Putamen (tissue), 1 donor: ENCODE measurements at places on chromosomes 4 and X.

DNA sequence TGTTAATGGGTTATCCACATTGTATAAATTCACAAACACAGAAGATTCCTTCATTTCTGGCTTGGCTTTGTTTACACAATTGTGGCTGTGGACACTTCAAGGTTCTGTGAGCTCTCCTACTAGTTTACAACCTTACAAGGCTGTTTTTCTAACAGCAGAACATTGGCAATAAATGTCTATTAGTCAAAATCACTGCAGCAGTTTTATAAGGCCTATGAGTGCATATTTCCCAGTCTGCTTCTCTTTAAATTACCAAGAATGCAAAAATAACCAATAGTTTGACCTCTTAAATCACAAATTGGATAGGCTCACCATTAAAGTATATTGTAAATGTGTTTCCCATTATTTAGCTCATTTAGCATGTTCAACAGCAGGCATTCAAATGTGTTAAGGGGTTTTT is 239.2 kb downstream of the DKK2 start:
- no peak for DNase-seq

- DNase-seq: no peak
These were observed 102.4 kb downstream of the SLIT2 start for GRCh38 chr4:20354120-20354519.

DNA sequence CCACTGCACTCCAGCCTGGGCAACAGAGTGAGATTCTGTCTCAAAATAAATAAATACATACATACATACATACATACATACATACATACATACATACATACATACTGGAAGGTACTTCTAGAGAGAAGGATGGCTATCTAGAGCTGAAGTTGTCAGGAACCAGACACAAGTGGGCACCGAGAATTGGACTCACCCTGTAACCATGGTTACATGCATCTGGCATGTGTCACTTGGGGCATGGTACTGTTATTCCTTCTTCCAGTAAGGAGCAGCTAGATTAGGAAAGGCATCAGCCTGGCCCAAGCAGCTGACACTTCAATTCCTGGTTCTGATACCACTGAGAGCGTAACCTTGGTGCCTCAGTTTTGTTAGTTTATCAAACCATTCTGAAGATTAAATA is 127.1 kb downstream of the SH3KBP1 start:
- DNase-seq: no peak

- no peak for DNase-seq
These were observed 12.8 kb downstream of the P2RY4 start for GRCh38 chrX:70247252-70247651.

DNA sequence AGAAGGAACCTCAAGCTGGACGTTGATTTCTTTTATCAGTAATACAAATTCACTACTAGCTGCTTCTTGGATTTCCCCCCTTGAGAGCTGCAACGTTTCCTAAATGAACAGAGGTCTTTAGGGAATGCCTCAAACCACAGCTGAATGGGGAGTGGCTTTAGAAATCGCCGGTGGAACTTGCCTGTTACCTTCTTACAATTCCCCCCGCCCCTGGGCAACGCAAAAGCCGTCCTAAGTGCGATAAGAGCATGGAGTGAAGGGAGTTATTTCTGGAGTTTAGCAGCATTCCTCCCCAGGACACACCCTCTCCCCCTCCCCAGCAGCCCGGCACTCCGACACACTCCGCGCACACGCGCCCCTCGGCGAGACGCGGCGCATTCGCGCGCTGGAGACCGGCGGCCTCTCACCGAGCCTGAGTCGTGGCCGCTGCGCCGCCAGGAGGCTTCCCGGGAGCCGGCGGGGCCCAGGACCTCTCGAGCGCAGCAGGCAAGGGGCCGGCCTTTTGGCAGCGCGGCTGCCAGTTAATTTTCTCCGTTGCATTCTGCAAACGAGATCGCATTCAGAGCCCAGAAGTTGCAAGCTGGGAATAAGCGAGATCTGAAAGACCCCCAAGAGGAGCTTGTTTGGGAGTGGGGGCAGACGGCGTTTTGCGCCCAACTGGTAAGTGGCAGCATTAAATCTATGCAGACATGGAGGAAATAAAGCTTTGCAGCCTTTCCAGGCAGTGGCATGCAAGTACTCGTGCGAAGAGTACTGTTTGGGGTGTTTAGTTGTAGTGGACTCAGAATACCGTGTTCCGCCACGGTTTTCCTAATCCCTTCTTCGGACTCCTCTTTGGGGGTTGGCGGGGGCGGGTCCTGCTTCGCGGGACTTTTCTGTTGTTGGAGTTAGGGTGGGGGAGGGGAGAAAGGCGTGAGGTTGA is 134.7 kb downstream of the PALLD start:
- no peak for DNase-seq

GRCh38 chr4:106695501-106696262 is 327.1 kb upstream of the GIMD1 start:
- DNase-seq: no peak

GRCh38 chr4:52551487-52551886 is 107.6 kb downstream of the USP46 start:
- no peak for DNase-seq

DNA sequence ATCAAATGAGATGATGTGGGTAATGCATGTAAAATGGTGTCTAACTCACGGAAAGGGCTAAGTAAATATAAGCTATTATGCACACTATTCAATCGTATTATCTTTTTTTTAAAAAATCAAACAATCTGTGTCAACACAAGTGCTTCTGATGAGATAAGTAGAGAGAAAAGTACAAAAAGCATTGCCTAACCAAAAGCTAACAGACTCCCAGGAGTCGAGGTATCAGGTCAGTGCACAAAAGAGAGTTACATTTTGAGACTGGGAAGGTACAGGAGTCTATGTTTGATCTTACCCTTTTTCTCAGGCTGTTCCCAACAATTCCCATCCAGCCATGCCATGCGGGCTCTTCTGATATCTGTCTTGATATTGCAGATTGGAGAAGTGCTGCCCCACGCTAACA is 203.3 kb upstream of the ZIC3 start:
- DNase-seq: no peak

GRCh38 chr4:1012034-1012739 is 761 bp downstream of the FGFRL1 start:
- DNase-seq: no peak

GRCh38 chr4:184747034-184747830 is 13.3 kb upstream of the CENPU start:
- no peak for DNase-seq

DNA sequence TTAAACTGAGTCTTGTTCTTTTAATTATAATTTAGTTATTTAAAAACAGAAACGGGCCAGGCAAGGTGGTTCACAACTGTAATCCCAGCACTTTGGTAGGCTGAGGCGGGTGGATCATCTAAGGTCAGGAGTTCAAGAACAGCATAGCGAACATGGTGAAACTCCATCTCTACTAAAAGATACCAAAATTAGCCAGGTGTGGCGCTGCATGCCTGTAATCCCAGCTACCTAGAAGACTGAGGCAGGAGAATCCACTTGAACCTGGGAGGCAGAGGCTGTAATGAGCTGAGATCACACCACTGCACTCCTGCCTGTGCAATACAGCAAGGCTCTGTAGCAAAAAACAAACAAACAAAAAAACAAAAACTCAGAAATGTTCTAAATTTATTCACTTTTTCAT is 852.9 kb downstream of the TECRL start:
- no peak for DNase-seq

DNA sequence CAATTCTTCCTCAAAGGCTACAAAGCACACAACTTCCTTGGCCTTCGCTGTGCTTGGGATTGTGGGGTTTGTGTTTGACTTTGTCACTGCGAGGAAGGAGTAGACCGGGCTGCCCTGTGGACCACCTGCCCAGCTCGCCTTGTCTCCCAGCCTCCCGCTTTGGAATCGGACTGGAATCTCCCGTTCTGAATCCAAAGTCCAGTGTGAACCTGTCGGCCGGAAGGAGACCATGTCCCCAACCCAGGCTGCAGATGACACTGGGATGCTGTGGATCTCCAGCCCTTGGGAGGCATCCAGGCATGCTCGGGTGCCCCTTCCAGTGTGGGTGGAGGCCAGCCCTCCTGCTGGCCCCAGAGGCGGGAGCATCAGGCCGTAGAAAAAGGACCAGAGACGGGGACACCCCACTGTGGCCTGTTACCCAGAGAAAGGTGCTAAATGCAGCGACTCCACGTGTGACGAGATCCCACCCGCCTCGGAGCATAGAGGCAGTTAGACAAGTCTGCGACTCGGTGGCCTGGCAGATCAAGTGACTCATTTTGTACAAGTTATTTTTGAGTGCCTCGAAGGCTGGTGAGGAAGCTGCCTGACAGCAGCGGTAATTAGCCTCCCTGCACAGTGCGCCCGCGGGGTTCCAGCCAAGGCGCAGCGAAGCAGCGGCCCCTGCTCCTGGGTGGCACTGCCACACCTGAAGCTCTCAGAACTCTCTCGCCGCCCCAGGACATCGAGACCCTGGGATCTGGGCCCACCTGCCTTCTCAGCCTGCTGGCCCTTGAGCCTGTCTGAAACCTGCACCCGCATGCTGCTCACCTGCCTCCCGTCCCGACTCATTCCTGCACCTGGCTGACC is 57.5 kb downstream of the ADRA2C start:
- peak; percentile 72 for DNase-seq

DNA sequence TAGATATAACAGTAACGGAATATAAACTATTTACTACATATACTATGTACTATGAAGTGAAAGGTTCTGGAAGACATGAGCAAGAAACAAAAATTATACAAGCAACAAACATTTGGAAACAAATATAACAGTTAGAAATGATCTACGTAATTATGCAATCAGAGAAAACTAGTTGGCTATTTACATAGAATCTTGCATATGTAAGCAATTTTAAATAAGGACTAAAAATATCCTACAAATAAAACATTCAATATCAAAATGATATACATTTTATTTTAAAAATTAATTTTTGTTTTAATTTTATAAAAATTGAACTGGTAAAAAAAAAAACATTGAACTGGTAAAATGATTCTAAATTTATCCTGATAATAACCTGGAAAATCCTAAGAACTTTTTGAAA is 642.5 kb upstream of the PCDH10 start:
- no peak for DNase-seq
